Colonic mucosa (tissue), 4 donors: ENCODE measurements at places on chromosomes 12 and 14. TPM values are rescaled to one million over a fixed set of nuclear protein-coding genes. Genes with fewer than 3 reads are reported as not detected.

CYP46A1 gene
- 0.05 TPM for total RNA-seq

OR4K17 gene
- not detected for total RNA-seq

RNU4-1 gene
- 1,555 TPM for total RNA-seq

PLEKHD1 gene
- total RNA-seq: 0.10 TPM

TAS2R43 gene
- 0.82 TPM for total RNA-seq

DNA sequence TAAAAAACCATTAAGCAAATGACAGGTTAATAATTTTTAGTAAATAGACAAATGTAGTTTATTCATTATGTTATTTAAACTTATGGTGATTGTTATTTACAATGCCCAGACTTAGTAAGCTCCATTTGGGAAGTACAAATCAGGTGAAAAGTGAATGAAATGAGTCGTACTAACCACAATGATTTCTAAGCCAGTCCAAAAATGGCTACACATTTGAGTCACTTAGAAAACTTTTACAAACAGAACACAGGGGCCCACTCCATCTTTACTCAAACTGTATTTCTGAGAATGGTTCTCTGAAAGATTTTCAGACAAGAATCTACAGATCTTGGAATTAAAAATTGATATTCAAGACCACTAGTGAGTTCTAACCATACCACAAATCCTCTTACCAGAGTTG lies 653.3 kb upstream of the MIS18BP1 start:
- DNase-seq: no peak

DNA sequence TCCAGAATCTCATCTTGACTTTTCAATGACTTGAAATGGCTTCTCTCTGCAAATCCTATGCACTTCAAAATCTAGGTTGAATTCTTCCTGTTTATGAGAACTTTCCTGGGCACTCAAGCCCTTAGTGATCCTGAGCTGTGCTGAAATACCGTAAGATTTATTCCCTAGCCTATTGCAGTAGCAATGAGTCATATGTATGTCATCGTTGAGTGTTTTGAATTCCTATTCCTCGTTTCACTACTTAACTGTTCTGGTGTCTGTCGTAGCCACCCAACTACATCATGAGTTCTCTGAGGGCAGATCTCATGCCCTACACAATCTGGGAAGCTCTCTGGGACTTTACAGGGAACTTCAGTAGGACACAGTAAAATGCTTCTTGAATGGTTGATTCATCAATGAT lies 190.8 kb upstream of the TMEM132C start:
- peak; percentile 3 for DNase-seq

- peak; percentile 86 for DNase-seq
Observed at GRCh38 chr14:64112867-64113678, 181.1 kb downstream of the ESR2 start.

DNA sequence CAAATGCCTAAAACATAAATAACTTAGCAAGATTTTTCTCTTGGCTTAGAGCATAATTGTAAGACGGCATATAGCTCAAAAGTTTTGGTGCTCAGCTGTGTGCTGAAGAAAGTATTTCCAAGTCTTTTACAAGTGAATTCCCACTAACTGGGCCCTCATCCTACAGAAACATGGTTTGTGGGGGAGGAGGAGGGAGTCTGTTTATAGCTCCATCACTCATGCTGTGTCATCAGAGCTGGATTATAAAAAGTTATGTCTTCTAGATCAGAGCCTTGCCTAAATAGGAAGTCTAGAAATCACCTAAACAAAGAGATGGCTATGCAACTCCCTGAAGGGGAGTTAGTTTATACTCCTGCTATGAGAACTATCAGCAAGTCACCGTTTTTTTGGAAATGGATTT lies 65.9 kb upstream of the OTOGL start:
- no peak for DNase-seq

DNA sequence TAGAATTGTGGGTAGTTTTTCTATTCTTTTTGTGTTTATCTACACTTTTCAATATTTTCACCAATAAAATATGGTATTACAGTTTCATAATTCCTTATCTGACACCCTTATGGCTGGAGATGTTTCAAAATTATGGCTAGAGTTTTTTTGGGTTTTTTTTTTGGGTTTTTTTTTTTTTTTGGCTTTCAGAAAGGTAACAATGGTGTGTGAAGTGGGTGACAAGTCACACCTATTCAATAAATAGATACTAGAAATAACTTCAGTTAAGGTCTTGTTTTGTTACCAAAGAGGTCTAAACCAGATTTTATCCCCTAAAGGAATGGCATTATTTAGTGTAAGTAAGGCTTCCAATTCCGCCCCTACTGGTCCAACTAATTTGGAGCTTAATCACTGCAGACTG lies 19.5 kb downstream of the SPPL3 start:
- no peak for DNase-seq

GRCh38 chr14:97185186-97185585 lies 388.0 kb downstream of the VRK1 start:
- DNase-seq: no peak

DNA sequence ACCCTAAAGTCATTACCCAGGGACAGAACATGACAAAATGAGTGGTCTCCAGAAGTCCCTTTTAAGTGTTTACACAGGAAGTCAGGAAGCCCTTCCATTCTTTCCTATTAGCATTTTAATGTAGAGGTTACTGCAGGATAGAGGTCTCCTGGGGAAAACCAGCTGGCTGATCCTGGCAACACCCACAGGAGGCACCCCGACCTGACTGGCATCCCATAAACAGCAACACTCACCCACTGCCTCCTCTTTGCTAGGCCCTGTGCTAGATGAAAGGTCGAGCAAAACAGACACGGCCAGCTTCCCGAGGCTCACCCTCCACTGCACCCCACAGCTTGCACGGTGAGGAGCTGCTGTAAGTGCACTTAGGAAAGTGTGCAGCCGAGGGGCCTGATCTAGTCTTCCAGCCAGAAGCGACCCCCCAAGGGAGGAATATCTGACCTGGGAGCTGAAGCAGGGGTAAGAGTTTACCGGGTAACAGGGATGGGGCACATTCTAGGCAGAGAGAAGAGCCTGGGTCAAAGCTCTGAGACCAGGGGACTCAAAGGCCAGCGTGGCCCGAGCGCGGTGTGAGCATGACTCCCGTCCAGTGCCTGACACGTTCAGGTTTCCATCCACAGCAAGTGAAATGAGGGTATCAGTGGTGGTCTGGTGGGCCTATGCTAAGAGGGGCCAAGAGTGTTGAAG lies 9.0 kb downstream of the DAZAP2 start:
- no peak for DNase-seq

GRCh38 chr14:97172644-97173043 lies 375.5 kb downstream of the VRK1 start:
- DNase-seq: no peak

- DNase-seq: no peak
Observed at GRCh38 chr14:24108336-24108874, 6.2 kb upstream of the DCAF11 start.

DNA sequence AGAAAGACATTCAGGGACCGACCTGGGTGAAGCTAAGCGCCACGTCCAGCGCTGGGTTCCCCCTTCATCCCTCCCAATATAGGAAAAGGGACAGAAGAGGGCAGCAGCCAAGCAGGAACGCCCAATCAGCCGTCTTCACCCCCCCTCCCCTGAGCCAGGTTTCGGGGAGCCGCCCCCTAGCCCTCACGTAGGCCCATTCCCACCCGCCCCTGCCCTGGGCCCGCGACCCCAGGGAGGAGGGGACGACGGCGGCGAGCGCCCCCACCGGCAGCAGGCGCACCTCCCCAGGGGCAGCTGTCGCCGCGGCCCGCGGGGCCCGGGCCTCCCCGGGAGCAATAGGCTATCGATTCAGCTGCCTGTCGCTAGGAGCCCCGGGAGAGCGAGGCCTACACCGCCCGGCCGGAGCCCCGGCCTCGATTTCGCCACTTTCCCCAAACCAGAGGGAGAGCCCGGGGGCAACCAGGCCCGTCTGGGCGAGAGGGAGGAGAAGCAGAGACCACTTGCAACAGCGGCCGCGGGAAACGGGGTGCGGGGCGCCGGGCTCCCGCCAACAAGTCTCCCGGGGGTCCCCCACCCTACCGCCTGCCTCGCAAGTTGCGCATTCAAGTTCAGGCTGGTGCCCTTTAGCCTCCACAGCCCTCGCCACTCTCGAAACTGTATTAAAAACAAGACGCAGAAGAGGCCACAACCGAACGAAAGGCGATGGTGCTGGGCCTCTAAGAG lies 1.3 kb downstream of the DCAF5 start:
- peak; percentile 76 for DNase-seq
